ENCODE measurements at places on chromosomes 5 and 9. TPM values are rescaled to one million over a fixed set of nuclear protein-coding genes. Genes with fewer than 3 reads are reported as not detected.

- DNase-seq = no peak
These were observed 823.3 kb upstream of the NUDT12 start for GRCh38 chr5:104385906-104386305.

The SLC23A1 gene
- not detected for total RNA-seq

The SLC38A9 gene
- 25.9 TPM for total RNA-seq

- no peak for DNase-seq
These were observed 414 bp downstream of the WDR38 start for GRCh38 chr9:124853605-124854143.

DNA sequence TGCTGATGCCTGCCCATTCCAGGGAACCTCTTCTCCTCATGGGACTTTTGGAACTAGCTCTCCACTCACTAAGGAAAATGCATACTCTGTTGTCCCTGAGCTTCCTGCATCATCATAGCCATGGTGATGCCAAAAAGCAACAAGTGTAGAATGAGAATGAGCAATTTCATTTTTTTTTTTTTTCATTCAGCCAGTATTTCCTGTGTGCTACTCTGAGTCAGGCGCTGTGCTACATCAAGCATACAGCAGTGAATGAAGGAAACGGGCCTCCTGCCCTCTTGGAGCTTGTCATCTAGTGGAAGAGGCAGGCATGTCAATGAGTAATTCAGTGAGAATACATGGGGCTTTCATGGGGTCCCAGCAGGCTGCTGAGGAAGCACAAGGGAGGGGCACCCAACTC lies 483.1 kb downstream of the BNC2 start:
- no peak for DNase-seq

GRCh38 chr5:178389026-178389729 lies 156.6 kb upstream of the PHYKPL start:
- no peak for DNase-seq

DNA sequence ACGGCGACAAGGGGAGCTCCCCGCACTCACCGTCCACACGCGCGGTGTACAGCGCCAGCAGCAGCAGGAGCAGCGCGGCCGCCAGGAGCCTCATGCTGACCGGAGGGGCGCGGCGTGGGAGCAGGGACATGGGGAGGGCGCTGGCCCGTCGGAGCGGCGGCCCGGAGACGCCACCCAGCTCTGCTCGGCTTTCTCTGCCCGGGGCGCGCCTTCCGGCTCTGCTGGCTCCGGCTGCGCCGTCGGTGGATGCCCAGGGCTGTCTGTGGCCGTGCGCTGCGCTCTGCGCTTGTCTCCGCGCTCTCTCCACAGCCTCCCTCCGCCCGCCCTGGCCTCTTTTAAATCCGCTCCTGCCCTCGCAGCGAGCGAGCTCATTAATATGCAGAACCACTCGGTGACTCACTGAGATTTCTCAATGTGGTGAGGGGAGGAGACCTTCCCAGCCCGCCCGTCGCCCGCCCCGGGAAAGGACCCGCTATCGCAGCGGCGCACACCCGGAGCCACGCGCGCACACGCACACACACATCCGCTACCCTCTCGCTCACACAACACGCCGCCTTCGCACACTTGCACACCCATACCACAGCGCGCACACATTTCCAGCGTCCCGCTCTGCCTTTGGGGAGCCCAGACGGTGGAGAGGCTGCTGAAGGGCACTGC lies at the start of gene CXCL14:
Gene CXCL14, minus strand, starts transcription at position 307 of the 657 bp plus-strand sequence. Its CDS starts 213 bp downstream, at position 94.
- no peak for DNase-seq

The WDR31 gene
- total RNA-seq = 0.42 TPM

DNA sequence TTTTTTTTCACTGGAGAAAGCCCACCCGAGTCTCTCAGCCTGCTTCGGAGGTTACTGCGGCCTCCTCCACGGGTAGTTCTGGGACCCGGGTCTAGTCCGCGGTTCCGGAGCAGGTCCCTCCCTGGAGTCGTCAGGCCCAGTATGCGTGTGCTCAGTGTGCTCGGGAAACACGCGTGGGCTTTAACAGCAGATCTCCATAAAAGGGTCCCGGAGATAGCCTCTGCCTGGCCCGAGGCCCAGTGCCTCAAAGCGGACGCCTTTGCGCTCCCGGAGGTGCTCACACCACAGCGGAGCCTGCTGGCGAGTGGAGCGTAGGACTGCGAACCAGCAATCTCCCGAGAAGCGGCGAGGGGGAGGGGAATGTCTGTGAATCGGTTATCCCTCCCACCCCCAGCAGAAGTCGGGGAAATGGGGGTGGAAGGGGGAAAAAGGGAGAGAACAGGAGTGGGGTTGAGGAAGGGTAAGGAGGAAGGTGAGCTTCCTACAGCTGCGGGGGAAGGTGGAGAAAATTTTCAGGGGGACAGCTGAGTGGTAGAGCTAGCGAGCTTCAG lies 28.7 kb downstream of the CDKN2A start:
- no peak for DNase-seq

DNA sequence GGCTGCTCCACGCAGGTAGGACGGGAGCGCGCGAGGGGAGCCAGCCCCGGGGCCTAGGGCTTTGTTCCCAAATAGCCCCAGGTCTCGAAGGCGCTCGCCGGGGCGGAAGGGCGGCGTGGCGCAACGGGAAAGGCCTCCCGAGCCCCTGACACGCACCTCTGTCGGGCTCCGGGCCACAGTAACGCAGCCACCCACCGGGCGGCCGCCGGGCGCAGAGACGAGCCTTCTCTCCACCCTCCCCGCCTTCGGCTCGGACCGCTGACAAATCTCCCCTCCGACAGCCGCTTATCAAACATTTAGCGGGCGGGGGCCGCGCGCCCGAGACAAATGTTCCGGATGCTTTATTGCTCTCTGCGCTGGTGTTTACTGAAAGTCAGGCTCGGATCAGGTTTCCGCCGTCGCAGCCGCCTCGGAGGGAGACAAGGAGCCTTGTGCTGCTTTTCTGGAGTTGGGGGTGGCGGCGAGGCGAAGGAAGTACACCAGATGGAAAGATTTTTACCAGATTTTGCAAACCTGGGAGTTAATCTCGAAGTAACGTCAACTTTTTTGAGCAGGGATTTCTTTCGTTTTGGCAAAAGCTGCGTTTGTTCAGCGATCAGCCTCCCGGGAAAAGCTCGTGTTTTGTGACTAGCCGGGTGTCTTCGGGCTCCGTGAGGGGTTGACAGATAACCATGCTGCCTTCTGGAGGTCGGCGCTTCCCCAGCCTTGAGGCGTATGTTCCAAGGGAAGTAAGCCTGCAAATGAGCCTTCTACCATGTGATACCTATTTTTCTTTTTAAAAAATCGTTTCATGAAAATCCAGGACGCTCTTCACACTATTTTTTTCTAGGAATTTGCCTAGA lies 950 bp downstream of the RGMB start:
- DNase-seq = peak; percentile 61

DNA sequence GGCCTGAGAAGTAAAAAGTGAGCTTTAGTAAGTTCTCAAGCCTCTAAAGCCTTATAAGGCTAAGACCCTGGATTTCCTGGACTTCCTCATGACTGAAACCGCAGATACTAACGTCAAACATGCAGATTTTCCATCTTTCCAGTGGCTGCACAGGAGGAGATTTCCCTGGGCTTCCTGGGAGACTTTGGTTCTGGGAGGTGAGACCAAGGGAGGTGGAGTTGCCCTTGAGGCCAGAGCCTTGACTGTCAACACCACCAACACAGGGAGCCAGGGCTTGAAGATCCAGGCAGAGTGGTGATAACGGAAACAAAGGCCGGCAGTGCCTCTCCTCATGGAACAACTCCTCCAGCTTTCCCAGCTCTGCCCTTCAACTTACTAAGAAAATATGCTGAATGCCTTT lies 144.7 kb upstream of the LRRTM2 start:
- DNase-seq = no peak

DNA sequence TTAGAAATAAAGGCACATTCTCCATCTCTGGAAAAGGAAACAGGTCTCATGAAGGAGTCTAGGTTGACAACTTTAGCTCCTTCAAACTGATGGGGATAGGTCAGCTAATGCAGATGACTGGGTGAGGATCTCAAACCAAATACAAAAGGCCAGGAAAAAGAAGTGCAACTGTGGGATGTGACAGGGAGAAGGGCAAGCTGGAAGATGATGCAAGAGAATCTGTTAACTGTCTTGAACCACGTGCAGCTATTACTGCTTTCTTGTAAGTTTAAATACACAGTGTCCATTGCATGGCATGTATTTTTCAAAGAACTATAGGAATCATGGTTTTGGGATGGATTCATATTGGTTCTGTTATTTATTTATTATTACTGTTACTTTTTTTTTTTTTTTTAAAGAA lies 331.8 kb downstream of the NDUFS4 start:
- DNase-seq = no peak

DNA sequence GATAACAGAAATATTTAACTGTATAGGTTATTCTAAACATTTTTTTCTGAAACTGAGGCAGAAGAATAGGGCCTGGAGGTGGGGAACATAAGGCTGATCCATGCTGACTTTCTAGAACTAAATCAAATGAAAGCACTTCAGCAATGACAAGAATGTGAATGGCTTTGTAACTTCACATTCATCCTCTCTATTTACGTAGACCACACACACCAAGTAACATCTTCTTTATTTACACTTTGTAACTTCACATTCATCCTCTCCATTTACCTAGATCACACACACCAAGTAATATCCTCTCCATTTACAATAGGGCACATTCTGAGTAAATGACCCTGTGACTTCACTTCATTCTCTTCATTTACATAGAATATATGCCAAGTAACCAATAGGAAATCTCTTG lies 251.8 kb upstream of the CDH9 start:
- no peak for DNase-seq

The PCDHGA7 gene
- total RNA-seq = 0.23 TPM

- DNase-seq = no peak
These were observed 391.8 kb downstream of the ARHGEF28 start for GRCh38 chr5:74017786-74018211.

DNA sequence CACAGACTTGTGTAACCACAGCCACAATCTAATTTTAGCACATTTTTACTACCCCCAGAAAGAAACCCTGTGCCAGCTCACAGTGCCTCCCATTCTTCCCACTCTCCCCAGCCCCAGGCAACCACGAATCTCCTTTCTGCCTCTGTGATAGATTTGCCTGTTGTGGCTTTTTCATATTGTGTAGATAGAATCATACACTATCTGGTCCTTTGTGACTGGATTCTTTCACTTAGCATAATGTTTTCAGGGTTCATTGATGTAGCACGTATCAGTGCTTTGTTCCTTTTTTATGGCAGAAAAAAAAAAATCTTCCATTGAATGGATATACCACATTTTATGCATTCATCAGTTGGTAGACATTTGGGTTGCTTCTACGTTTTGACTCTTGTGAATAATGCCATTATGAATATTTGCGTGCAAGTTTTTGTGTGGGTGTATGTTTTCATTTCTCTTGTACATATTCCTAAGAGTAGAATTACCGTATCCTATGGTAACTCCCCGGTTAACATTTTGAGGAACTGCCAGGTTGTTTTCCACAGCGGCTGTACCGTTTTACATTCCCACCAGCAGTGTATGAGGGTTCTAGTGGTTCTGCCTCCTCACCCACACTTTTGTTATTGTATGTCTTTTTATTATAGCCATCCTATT lies 64.5 kb downstream of the RCL1 start:
- DNase-seq = no peak

The TPPP gene
- 1.2 TPM for total RNA-seq

DNA sequence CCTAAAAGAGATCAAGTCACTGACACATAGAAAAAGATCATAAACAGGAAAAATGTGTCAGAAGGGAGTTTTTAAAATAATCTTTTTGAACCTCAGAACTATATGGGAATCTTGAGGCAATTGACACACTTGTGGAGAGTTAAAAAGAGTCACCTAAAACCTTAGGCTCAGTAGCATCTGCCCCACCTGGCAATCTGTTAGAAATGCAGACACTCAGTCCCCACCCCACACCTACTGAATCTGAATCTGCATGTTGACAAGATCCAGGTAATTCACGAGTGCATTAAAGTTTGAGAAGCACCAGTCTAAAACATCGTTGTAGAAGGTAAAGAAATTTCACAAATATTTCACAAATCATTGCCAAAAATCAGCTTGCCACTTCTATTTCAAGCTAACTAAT lies 388.3 kb downstream of the NR2F1-AS1 start:
- DNase-seq = no peak

DNA sequence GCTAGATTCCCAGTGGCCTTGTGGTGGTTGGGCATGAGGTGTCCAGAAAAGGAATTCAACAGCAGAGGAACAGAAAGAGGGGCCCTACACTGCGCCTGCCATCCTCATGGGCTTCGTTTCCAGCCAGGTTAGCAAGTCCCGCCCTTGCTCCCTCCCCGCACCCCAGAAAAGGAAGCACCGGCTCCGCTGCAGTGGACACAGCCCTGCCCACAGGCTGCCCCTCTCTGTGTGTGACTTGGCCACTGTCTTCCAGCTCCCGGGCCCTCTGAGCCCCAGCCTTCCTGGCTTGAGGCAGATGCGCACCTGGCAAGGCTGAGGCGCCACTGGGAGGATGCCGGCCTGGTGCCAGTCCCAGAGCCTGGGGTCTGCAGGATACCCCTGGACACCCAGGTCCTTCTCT lies 305.0 kb upstream of the IRX4 start:
- DNase-seq = no peak

DNA sequence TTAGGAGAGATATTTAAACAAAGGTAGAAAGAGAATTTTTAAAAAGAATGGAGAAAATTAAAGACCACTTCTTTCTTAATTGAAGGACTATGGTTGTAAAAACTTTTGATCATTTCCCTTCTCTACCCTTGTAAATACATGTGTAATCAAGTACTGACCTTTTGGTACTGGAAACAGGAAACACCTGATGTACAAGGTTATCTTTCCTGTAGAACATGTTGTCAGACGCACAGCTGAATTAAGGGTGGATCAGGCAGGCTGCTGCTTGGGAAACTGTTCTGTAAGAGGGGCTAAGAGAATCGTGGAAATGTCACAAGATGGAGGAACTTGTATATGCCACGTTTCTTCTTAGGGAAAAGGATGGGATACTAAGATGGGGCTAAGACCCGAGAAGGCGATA lies 341.6 kb downstream of the ZNF608 start:
- no peak for DNase-seq

DNA sequence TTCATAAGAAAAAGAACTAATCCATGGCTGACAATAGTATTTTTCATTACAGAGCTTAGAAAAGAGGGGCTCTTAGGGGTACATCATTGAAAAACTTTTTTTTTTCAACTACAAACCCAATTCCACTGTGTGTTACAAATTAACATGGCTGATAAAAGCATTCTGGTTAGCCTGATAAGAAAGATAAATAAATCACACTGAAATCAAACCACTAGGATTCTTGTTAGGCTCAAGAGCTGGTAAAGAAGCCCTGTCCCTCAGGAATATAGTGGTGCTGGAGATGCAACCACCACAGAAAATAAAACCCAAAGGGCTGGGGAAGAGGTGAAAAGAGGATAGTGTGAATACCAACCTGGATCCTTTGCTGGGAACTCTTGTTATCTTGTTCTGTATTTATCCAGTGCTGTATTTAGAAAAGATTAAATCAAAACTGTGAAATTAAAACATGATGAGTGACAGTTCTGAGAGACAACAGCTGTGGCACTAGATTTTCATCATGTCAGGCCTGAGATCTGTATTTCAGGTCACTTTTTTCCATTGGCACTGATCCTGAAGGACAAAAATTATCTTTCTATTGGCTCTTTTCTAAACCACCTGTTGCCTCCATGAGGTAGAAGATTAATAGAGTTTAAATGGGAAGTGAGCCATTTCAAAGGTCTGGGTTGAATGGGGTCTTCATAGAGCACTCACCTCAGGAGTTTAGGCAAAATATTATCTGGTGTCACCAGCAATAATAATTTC lies 118.6 kb downstream of the ARRDC3 start:
- DNase-seq = no peak

- no peak for DNase-seq
These were observed 11.9 kb downstream of the FYB1 start for GRCh38 chr5:39207345-39208045.

- DNase-seq = no peak
These were observed 193.4 kb downstream of the EDIL3 start for GRCh38 chr5:84191281-84191680.

The CCL28 gene
- 14.9 TPM for total RNA-seq

The GABBR2 gene
- total RNA-seq = not detected

All from T-cell (primary cell).